Neural progenitor cell (in vitro differentiated cells): ENCODE measurements at places on chromosomes 2 and 18.
A peak's percentile ranks its signal among the peaks of the same experiment; 100 is the strongest.

DNA sequence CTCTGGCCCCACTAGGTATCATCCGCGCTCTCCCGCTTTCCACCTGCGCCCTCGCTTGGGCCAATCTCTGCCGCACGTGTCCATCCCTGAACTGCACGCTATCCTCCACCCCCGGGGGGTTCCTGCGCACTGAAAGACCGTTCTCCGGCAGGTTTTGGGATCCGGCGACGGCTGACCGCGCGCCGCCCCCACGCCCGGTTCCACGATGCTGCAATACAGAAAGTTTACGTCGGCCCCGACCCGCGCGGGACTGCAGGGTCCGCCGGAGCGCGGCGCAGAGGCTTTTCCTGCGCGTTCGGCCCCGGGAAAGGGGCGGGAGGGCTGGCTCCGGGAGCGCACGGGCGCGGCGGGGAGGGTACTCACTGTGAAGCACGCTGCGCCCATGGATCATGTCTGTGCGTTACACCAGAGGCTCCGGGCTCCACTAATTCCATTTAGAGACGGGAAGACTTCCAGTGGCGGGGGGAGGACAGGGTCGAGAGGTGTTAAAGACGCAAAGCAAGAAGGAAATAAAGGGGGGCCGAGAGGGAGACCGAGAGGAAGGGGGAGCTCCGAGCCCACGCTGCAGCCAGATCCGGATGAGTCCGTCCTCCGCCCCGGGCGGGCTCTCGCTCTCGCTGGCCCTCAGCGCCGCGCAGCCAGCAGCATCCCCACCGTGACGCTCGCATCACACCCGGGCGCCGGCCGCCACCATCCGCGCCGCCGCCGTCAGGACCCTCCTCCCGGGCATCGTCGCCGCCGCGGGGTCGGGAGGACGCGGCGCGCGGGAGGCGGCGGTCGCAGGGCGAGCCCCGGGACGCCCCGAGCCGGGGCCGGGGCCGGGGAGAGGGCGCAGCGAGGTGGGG is 664 bp downstream of the NETO1 start:
- H3K27ac ChIP-seq: no peak overlapping the region
- peaks cover 6% of the 10 kb centered on the region for H3K4me1 ChIP-seq
- peak; percentile 63 for DNase-seq
- peak overlapping the region; percentile 63 for H3K4me3 ChIP-seq

- H3K27ac ChIP-seq: no peak overlapping the region
- H3K27me3 ChIP-seq: no peaks in the 10 kb centered on the region
- H3K36me3 ChIP-seq: no peaks in the 10 kb centered on the region
- no peak overlapping the region for H3K4me3 ChIP-seq
- H3K4me1 ChIP-seq: peaks cover 16% of the 10 kb centered on the region
Observed at GRCh38 chr2:45698554-45698953, 47.1 kb downstream of the PRKCE start.

DNA sequence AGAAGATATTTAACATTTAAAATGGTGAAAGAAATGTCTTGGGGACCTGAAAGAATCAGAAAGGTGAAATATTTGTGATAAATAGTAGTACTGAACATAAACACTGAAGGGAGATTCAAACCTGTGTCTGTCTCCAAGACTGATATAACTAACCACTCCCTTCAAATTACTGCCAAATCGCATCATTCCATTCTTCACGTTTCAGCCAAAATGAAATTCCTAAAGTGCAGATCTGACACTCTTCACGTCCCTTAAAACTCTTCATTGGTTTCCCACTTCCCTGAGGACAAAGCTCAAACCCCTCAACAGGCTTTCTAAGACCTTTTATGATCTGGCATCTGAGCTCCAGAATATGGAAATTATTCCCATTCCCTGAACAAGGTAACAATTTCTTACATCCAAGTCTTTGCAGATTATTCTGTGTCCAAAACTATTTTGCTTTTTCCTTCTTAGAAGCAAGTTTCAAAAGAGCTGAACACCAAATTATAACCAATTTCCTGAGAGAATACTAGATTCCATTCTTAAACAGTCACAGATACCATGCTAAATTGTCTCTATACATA is 18.9 kb downstream of the SLC8A1 start:
- no peak for DNase-seq
- no peak overlapping the region for H3K27ac ChIP-seq
- no peaks in the 10 kb centered on the region for H3K36me3 ChIP-seq

DNA sequence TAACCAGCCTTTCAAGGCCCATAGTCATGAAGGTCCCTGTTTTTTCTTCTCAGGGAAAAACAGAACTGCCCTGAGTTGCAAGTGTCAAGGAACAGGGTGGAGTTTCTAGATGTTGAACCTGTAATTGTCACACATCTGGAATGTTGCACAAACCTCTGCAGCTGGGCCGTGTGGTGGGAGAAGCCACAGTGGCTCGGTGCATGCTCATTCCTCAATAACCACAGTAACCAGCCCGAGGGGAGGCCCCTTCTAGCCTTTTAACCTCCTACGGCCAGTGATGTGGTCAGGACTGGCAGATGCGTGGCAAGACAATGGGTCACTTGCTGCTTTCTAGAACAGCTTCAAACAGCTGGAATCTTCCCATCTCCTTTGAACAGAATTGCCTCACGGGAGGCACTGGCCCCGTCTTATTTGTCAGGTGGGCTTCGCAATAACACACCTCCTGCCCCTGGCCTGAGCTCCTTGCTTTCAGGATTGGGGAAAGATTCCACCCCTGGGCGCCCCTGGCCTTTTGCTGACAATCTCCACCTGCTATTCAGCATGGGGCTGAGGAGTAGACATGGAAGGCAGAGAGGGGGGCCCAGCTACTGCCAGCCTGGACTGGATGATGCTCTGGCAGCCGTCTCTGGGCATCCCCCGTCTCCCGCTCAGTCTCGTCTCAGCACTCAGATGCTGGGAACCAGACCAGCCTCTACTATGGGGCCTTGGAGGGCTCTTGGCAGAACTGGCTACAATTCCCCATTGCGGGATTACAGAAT is 102.9 kb downstream of the KLHL29 start:
- no peak for DNase-seq
- H3K4me3 ChIP-seq: no peak overlapping the region
- peaks cover 23% of the 10 kb centered on the region for H3K4me1 ChIP-seq
- no peaks in the 10 kb centered on the region for H3K27me3 ChIP-seq
- H3K36me3 ChIP-seq: no peaks in the 10 kb centered on the region

DNA sequence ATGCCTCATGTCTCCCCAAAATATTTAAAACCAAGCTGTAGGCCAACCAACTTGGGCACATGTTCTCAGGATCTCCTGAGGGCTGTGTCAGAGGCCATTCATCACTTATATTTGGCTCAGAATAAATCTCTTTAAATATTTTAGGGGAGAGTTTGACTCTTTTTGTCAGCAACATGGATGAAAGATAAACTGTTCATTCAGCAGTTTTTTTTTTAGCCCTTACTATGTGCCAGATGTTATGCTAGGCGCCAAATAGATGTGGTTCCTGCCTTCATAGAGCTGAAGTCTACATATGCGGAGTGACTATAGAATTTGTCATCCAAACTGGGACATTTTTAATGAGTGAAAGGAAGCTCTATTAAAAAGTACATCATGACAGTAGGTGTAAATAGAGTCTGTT is 42.5 kb upstream of the TWSG1 start:
- no peaks in the 10 kb centered on the region for H3K4me1 ChIP-seq
- H3K4me3 ChIP-seq: no peak overlapping the region
- peaks cover 4% of the 10 kb centered on the region for H3K36me3 ChIP-seq
- DNase-seq: no peak

DNA sequence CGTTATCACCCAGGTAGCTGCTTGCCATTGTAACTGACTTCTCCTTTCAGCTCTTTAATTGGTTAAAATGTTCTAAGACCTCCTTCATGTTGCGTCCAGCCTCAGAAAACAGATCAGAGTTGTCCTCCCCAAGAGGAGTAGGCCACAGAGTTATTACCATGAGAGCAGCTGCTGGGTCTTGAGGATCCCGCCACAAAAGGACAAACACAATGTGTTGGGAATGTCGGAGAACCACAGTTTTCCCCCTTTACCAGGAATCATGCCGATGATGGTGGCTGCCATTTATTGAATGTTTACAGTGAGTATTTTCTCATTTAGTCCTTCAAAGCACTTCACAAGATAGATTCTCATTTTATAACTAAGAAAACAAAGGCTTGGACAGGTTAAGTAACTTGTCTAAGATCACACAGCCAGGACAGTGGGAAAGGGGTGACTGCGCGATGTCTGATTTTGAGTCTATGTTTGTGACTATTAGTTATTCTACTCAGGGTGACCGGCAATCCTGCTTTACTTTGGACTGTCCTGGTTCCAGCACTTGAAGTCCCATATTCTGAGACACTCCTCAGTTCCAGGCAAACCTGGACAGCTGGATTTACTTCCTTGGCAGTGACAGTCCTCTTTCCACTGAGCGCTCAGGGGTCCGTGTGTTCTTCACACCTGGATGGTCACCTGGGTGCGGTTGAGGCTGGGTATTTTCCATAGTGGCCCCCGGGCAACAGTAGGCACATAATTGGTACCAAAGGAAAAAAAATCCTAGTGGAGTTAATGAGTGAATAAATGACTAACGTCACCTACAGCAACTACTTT is 93.6 kb downstream of the LIPG start:
- H3K27ac ChIP-seq: no peak overlapping the region
- H3K36me3 ChIP-seq: no peaks in the 10 kb centered on the region
- no peaks in the 10 kb centered on the region for H3K27me3 ChIP-seq
- H3K4me1 ChIP-seq: peaks cover 8% of the 10 kb centered on the region
- no peak for DNase-seq

DNA sequence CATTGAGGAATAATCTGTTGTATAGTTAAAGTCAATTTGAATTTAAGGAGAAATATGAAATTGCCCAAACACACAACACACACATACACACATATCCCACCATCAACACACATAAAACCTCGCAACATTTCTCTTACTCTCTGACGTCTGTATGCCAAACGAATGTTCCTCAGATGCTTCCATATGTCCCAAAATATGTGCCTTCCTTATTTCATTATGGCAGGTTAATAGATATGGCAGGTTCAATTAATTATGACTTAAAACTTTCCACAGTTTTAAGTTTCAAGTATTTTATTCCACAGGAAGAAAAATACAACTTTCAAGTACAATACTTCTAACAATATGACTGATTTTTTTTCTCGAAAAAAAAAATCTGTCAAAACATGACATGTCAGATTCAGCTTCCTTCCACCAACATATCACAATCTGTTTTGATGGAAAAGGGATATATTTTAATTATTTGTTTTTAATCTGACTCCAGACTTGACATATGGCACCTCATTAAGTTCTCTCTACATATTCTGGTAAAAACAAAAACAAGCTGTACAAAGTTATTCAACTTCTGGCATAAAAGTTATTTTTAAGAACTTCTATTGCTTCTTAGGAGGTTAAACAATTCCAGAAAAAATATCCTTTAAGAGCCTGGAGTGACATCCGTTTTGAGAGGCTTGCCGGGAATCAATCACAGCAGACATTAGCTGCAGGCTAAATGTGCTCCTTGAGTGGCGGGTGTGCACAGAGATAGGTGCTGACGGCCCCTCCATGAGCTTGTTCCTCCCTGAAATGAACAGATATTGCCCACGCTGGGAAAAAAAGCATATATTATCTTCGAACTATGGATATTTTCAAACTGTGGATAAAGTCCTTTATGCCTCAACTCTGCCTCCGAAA is 812.7 kb downstream of the DCDC2C start:
- no peak overlapping the region for H3K4me3 ChIP-seq
- H3K36me3 ChIP-seq: no peaks in the 10 kb centered on the region
- no peak overlapping the region for H3K27ac ChIP-seq
- H3K4me1 ChIP-seq: peaks cover 11% of the 10 kb centered on the region

DNA sequence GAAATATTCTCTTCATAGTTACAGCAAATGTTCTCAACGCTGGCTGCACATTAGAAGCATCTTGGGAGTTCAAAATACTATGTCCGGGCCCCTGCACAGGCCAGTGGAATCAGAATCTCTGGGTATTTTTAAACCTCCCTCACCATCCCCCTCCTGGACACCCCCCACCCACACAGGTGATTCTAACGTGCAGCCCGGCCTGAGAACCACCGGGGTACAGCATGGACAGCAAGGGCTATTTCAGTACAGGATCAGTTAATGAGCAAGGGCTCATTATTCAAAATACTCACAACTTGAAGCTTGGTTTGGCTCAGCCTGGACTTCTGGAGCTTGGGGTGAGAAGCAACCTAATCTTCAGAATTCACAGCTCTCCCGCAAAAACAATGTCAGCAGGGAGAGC is 31.4 kb downstream of the INO80C start:
- H3K36me3 ChIP-seq: no peaks in the 10 kb centered on the region
- DNase-seq: no peak
- no peaks in the 10 kb centered on the region for H3K4me1 ChIP-seq

DNA sequence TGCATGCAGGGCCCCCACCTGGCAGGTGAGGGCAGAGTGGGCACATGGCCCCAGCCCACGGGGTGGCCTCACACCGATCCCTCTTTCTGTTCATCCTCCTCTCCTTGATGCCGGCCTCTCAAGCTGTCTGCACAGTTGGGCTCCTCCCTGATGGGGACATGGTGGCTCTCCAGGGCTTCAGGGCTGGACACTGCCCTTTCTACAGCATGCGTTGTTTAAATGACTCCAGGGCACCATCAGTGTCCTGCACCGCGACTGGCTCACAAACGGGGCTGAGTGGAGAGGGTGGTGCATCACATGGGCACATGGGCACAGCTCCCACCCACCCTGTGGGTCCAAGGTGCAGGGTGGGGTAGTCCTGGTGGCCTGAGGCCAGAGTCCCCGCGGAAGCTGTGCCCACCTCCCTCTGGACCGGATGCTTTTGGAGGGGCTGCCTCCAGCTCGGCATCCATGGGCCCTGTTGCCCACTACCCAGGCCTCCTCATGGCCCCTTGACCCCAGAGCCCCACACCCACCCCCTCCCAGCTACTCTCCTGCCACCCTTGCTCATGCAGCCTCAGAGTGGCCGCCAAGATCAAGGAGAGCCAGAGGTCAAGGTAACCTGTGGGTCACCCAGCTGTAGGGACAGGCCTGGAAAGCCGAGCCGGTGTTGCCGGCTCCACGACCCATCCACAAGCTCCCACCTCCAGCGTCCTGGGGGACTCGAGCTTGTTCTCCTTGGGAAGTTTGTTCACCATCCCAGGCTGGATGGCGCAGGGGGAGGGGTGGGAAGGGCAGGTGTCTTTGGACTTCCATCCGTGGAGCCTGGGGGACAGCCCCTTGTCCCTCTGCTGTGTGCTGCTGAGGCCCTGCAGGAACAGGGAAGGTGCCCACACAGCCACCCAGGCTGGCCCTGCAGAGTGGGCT is 12.3 kb upstream of the SNED1 start:
- H3K4me1 ChIP-seq: no peaks in the 10 kb centered on the region
- H3K36me3 ChIP-seq: no peaks in the 10 kb centered on the region
- no peak for DNase-seq
- peaks cover 29% of the 10 kb centered on the region for H3K27me3 ChIP-seq

GRCh38 chr2:151098841-151099240 is 162.8 kb downstream of the RBM43 start:
- H3K4me3 ChIP-seq: no peak overlapping the region
- no peaks in the 10 kb centered on the region for H3K36me3 ChIP-seq
- no peak overlapping the region for H3K27ac ChIP-seq
- no peaks in the 10 kb centered on the region for H3K4me1 ChIP-seq
- H3K27me3 ChIP-seq: no peaks in the 10 kb centered on the region
- DNase-seq: no peak
